CMK (cell line): ENCODE measurements at places on chromosomes 3 and 15.
A peak's percentile ranks its signal among the peaks of the same experiment; 100 is the strongest.

DNA sequence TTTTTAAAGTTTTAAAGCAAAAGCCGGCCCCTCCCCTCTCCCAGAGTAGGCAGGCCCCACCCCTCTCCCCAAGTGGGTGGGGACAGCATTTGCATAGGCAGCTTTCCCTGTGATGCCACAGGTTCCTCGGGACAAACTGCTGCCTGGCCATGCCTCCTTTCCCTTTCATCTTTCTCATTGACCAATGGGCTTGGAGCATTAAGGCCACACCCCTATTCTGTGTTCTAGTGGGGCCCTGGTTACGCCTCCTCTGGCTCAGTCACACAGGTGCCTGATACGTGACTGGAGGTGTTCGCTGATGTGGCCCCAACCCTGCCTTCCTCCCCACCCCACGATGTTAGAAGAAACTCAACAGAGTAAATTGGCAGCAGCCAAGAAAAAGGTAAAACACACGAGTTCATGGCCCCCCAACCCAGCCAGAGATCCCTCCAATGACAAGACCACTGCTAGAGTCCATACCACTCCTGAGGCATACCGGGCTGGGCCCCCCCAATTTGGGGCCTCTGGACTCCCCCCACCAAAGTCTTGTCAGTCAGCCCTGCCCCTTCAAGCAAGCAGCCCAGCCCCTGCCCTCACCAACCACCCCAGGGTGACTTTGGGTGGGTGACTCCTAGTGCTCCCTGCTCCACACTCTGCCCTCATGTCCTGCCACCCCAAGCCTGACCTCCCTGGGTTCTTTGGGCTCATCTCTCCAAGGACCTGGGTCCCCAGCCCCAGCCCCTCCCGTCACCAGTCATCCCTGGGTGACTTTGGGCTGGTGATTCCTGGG, 62.8 kb upstream of the CSPG4 start:
- DNase-seq = no peak

DNA sequence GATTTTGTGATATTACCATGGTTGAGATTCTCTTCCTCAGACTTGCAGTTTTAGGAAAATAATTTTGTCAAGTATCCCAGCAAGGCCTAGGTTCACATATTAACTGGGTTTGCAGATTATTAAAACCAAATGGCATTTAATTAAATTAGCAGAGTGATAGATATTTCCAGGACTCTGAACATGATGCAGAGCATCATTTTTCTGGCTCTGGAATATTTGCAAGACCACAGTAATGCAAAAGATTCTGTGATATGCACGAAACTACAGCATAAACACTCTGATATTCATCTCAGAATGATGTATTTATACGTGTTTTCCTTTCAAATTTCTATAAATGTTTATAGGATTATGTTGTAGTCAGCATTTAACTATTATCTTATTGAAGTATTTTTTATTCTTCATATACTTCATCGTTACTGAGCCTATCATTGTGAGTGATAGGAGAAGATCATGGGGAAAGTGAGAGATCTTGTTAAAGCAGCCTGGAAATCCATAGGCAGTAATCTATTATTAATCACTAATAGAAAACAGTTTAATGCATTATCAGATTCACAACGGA, 1245.6 kb downstream of the OTOL1 start:
- no peak for DNase-seq

- DNase-seq = no peak
Measured at GRCh38 chr3:12655701-12656100, 8.2 kb downstream of the RAF1 start.

DNA sequence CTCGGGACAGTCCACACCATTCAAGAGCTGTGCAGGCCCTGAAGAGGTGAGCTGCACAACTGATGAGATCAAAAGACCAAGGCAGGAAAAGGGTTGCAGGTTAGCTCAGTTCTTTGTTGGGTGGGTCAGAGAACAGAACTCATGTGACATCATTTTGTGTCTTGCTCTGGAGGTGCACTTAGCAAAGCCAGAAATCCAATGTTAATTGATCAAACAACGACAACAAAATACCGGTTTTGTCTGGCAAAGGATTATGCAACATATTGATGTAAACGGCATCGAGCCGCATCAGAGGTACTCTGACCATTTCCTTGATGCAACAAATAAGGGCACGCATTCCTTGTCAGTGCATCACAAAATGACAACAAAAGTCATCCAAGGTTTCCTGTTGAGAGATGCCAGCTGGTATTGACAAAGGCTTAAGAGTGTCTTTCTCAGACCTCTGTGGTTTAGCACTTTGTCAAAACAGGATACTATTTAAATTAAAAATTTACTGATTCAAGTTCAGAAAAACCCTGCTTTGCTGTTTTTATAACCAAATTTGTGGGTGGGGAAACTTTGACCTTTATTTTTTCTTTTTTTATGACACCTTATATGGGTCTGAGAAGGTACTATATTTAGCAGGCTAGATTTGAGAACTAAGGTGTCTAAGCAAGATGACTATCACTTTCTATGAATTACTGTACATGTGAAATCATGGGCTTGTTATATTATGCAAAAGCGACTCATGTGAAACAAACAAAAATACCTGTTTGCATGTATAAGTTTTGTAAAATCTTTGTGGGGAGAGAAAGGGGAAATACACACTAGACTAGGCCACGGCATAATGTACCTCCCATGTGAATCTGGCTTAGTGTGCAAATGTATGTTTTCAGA, 496.1 kb downstream of the FOXP1 start:
- DNase-seq = no peak

- no peak for DNase-seq
Measured at GRCh38 chr3:194259982-194260766, 91.0 kb downstream of the CPN2 start.

GRCh38 chr3:137259089-137259488, 301.3 kb downstream of the IL20RB start:
- no peak for DNase-seq

DNA sequence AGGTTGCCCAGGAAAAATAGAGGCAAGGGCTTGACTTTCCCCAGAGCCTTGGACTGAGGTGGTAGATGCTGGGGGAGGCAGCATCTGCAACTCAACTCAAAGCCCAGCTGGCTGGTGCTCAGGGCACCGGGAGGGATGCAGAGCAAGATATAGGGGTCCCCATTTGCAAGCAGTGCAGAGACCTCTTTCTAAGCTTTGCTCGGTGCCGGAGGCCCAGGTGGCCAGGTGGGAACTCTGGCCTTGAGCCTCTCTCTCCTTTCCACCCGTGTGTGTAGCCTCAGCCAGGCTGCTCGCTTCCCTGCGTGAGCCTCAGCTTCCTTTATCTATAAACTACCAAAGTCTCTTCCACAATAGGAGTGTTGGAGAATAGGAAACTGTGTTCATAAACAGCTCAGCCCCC, 36.5 kb downstream of the SLC6A6 start:
- DNase-seq = no peak

GRCh38 chr15:82804575-82804949, 1.3 kb downstream of the FSD2 start:
- no peak for DNase-seq

GRCh38 chr3:81744366-81744765, 17.1 kb downstream of the GBE1 start:
- DNase-seq = no peak

- DNase-seq = no peak
Measured at GRCh38 chr3:142267269-142267668, 41.9 kb upstream of the GK5 start.

DNA sequence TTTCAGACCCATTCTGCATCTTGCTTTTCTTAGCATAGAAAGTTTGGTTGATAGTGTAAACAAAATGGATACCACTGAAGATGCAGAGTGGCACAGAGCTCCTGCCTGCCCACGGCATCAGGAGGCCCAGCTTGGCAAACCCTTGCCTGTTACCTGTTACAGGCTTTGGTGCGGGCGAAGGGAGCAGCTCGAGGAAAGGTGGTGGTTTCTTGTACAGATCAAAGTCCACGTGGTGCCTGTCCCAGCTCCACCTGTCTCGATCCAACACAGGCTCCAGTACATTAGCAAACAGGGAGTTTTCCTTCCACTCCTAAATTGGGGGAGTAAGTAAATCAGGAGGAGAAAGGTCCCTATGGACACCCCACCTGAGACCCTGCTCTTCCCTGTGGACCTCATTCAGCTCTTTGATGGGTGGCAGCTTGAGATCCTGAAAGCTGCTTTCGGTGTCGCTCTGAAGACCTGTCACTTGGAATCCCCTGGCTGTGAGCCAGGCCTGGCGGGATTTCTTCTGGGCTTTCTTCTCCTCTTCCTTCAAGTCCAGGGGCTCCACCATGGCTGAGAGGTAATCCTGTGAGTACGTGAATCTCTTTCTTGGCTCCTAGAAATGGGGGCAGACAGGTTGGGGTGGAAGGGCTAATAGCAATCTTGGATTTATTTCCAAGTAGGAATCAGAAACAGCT, 35.7 kb downstream of the ACAD9 start:
- DNase-seq = no peak

DNA sequence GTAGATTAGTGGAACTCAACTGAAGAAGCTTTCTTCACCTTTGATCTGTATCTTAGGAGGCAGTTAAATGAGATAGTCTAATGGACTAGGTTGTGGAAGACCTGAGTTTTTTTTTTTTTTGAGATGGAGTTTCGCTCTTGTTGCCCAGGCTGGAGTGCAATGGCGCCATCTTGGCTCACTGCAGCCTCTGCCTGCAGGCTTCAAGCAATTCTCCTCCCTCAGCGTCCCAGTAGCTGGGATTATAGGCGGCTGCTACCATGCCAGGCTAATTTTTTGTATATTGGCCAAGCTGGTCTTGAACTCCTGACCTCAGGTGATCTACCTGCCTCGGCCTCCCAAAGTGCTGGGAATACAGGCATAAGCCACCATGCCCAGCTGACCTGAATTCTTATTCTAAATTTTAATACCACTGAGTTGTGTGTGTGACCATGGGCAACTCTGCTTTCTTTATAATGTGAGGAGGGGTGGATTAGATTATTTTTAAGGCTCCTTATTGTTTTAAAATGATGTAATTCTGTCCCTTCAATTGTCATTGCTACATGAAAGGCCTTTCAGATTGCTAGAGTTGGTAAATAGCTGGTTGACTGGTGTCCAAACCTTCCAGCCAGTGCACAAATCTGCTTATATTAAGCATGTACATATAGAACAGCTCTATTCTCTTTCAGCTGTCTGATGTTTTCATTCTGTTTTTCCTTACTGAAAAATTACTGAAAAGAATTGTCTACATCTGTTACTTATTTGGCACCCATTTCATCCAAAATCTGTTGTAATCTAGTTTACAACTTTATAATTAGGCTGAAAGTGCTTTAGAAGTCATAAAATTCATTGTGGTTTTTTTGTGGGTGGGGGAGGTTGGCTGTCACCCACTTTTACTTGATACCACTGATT, 2.3 kb downstream of the LNP1 start:
- DNase-seq = no peak

- DNase-seq = no peak
Measured at GRCh38 chr15:66718220-66718988, 16.4 kb downstream of the SMAD6 start.

GRCh38 chr3:6249679-6250078, 611.2 kb upstream of the GRM7 start:
- DNase-seq = no peak

DNA sequence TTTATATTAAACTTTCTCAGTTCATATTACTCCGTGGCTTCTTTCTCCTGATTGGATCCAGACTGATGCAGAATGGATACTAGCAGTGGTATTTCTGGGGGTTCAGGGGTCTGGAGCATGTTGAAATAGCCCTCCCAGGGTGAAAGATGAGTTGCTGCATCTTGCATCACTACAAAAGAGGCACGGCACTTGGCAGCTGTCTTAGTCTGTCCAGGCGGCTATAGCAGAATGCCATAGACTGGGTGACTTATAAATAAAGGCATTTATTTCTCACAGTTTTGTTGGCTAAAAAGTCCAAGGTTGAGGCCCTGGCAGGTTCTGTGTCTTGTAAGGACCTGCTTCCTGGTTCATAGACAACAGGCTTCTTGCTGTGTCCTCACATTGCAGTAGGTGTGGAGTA, 660 bp upstream of the BCL2L10 start:
- no peak for DNase-seq

GRCh38 chr15:38560456-38560926, 4.1 kb downstream of the RASGRP1 start:
- DNase-seq = no peak

GRCh38 chr3:128804017-128804810, 75.2 kb upstream of the ACAD9 start:
- DNase-seq = peak; percentile 32

- DNase-seq = no peak
Measured at GRCh38 chr3:4996223-4996765, 17.1 kb downstream of the BHLHE40 start.

- DNase-seq = no peak
Measured at GRCh38 chr3:9638155-9638554, 11.2 kb upstream of the MTMR14 start.

GRCh38 chr15:68312701-68313204, 35.2 kb downstream of the FEM1B start:
- no peak for DNase-seq

DNA sequence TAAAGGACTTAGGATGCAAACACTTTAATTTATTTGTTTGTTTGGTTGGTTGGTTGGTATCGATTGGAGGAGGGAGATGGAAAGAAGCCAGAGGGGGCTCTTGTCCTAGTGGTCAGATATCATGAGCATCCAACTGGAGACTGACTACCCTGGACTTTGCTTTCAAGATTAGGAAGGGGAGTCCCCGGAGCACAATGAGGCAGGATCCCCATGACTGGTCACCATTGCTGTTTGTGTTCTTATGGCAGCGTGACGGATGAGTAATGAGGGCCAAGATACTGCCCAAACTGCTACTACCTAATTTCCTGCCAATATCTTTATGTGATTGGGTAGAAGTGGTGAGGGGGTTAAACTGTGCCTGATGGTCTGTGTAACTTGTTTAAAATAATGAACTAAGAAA, 354.6 kb upstream of the ROPN1 start:
- no peak for DNase-seq

DNA sequence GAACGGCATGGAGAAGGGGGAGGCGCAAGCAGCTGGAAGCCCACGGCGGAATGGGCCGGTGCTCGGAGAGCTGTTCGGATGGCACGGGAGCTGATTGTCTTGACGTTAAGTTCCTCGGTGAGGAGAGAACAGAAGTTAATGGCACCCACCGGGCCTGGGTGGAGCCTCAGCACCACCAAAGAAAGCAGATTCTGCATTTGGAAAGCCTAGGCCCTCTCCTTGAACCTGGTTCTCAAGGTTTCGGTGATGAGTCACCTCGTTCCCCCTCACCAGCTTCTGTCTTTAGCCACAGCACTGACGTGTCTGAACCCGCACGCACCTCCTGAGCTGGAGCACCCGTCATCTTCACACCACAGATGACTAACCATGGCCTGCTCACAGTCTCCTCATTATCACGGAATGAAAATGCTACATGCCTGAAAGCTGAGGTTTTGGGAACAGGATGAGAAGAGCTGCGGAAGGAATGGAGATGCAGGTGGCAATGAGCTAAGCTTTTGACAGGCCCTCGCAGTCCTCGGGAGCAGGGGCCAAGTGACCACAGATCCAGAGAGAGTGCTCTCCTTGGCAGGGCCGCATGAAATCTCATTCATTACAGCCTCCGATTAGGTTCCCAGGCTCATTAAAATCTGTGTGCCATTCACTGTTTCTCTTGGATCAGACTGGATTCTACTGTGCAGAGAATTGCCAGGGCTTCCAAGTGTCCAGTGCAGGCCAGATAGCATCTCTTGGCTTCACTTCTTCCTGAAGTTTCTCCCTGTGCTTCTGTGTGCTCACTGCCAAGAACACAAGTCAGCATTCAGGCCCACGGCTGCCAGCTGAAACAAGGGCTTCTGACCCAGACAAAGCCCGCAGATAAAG, 96.3 kb upstream of the DLG1 start:
- no peak for DNase-seq

- DNase-seq = no peak
Measured at GRCh38 chr3:141280690-141281089, 49.1 kb downstream of the PXYLP1 start.

GRCh38 chr15:67585681-67586080, 43.2 kb downstream of the MAP2K5 start:
- DNase-seq = no peak

GRCh38 chr15:38427380-38427779, 26.5 kb upstream of the FAM98B start:
- DNase-seq = no peak
